ENCODE measurements at places on chromosomes 4 and X.

DNA sequence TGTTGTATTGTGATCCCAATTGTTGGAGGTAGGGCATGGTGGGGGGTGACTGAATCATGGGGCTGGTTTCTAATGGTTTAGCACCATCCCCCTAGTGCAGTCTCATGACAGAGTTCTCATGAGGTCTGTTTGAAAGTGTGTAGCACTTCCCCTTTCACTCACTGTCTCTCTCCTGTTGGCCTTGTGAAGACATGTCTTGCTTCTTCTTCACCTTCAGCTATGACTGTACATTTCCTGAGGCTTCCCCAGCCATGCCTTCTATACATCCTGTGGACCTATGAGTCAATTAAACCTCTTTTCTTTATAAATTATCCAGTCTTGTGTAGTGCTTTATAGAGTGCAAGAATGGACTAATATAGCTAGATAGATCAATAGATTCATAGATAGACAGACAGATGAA is 230.0 kb downstream of the MAGEE1 start:
- no peak for DNase-seq

- no peak for DNase-seq
These were observed 6.9 kb upstream of the ANXA3 start for GRCh38 chr4:78544678-78545077.

GRCh38 chr4:147110473-147111367 is 165.1 kb upstream of the TTC29 start:
- no peak for DNase-seq

DNA sequence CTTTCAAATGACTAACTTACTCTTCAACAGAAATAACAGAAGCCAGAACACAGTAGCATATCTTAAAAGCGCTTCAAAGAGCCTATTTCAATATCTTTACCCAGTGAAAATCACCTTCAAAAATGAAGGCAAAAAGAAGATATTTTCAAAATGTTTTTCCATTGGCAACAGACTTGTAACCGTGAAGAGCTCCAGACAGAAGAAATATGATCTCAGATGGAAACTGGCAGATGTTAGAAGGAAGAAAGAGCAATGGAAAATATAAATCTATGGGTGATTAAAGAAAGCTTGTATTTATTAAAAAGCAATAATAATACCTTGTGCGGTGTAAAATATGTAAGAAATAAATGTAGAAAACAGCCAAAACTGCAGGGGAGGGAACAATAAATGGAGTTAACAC is 35.7 kb downstream of the PRKG2 start:
- DNase-seq: no peak

GRCh38 chr4:94325835-94326234 is 16.8 kb downstream of the HPGDS start:
- no peak for DNase-seq

DNA sequence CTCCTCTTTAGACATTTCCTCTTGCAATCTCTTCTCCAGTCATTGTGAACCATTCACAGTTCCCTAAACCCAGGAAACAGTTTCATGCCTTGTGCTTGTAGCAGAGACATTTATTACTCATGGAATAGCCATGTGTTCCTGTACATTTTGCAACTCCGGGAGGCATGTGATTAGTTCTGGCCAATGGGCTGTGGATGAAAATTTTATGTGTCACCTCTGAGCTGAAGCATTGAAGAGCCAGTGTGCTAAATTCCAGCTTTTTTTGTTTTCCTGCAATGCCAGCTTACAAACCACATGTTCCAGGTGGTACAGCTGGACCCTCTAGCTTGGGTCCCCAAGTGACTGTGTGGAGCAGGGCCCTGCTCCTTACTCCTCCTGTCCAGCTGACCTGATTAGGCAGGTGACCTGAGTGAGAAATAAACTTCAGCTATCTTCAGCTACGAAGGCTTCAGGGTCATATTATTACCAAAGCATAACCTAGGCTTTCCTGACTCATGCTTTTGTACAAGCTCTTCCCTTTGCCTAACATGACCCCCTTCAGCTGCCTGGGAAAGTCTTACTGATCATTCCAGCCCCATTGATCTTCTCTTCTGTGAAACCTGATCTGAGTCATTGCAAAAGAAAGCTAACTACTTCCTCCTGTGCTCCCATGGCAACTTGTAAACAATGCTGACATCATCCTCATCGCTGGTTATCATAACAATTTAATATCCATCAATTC is 200.4 kb downstream of the PTTG2 start:
- peak; percentile 68 for DNase-seq

- DNase-seq: no peak
These were observed 16.5 kb downstream of the RNF212 start for GRCh38 chr4:1096841-1097240.

- no peak for DNase-seq
These were observed at the start of gene SHROOM2 for GRCh38 chrX:9785944-9786797. SHROOM2 (plus strand) TSS chrX:9786429; CDS start chrX:9786546, 117 bp downstream.

DNA sequence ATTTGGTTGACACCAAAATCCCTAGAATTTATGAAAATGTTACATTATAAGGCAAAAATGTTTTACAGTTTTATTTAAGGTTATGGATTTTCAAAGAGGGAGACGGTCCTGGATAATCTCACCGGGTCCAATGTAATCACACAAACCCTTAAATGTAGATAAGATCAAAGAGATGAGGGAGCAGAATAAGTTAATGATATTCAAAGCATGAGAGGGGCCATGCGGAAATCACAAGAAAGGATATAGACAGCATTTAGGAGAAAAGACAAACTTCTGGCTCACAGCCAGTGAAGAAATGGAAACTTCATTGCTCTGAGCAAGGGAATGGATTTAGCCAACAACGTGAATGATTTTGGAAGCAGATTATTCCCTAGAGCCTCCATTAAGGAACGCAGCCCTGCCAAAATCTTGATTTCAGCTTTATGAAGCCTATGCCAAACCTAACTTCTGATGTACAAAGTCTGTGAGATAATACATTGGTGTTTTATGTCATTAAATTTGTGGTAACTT is 684.4 kb upstream of the GNPDA2 start:
- DNase-seq: no peak

- DNase-seq: no peak
These were observed 124.2 kb upstream of the EOLA2 start for GRCh38 chrX:150062292-150063137.

GRCh38 chrX:22134681-22135080 is 102.6 kb downstream of the PHEX start:
- no peak for DNase-seq

- DNase-seq: no peak
These were observed 4.5 kb upstream of the ETDC start for GRCh38 chrX:135304741-135305140.

GRCh38 chr4:8542776-8543525 is 37.2 kb upstream of the GPR78 start:
- DNase-seq: no peak

DNA sequence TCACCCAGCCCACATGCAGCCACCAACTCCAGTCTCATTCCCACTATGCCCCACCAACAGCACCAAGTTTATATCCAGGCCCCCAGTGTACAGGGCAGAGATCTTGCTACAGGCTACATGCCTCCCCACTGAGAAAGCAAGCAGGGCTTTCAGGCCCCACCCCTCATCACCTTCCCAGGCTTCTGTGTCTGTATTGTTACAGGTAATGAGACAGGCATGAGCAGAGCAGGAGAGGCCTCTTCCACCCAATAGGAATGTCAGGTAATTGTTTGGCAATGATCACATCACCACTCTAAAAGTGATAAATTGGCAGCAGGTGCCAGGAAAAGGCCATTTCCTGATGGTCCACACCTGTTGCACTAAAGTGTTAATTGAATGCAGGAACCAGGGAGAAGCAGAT is 102.5 kb downstream of the ZNF518B start:
- DNase-seq: no peak

GRCh38 chr4:84733343-84734033 is 150.6 kb downstream of the CDS1 start:
- no peak for DNase-seq

DNA sequence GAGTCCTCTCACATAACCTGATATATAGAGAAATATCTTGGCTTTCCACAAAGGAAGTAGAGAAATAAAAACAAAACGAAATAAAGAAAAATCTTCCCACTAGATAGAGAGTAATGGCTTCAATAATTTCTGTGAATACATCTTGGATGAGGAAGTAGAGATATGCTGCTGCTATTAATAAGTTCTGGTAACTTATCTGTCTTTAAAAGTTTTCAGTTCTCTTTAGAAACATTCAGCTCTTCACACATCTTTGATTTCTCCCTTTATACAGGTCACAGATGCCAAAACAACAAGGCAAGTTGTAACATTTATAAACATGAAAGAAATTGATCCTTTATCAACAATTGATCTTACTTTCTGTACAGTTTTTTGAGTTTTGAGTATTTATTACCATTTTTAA is 615.8 kb downstream of the TRAM1L1 start:
- no peak for DNase-seq

- DNase-seq: peak; percentile 19
These were observed 116.3 kb upstream of the NALF2 start for GRCh38 chrX:69387567-69388487.

GRCh38 chrX:22247169-22247568 is 25.5 kb upstream of the CBLL2 start:
- DNase-seq: no peak

DNA sequence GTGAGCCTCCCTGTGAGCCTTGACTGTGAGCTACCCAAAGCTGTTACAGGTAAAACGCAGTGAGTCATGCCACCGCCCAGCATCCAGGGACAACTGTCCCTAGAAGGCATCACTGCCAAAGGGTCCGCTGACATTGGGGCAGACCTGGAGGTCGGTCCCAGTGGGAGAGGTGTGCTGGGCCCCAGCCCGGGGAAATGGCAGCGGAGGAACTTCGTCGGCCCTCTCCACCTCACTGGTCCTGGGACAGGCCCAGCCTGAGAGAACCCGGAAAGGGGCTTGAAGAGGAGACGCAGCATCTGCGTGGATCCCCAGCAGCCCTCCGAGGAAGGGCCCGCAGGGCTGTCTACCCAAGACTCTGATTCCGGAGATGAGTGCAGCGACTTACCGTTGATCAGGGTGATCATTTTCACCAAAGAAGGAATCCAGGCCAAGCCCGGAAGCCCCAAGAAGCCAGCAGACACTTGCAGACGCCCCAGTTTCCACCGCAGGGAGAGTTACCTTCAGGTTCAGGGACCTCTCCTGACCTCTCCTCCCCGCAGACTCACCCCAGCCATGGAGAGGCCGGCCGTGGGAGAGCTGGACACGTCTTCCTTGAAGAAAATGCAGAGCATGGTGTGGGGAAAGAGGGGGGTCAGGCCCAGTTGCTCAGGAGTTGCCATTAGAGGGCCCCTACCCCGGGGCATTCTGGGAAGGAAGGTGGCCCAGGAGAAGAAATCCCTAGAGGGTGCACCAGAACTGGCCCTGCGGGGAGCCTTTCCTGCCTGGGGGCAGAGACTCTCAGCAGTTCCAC is 51.2 kb downstream of the CXorf49B start:
- no peak for DNase-seq

DNA sequence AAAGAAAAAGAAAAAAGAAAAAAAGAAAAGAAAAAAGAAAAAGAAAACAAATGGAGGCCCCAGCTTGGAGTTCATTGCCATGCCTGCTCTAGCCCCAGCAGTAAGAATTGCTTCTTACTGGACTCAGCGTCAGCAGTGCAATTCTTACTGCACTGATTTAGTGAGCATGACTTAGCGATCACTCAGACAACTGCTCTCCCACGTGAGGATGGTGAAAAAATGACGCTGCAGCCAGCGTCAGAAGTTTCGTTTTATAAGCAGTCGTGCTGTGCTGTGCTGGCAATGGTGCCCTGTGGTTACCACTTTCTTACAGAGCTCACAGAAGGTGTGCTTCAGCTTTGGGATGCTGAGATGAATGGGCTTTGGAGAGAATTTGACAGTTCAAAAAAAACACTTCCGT is 68.3 kb upstream of the DDX3X start:
- peak; percentile 58 for DNase-seq

DNA sequence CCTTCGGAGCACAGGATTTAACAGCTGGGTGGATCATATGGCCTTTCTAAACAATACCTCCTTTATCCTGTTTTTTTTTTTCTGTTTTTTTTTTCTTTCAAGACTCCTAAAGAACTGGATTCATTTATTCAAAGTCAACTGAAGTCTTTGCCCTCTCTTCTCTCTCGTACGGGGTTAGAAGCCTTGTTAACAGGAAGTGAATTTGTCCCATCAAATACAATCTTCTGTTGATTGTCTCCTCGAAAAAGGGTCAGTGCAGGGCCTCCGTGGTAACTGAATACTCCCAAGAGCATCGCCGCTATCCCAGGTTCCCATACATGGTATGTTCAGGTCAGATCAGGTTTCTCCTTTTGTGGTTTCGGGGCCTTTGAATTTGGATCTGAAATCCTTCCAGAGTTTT is 1.8 kb upstream of the TMEM128 start:
- DNase-seq: no peak

GRCh38 chr4:5711479-5712184 is 631 bp downstream of the EVC start:
- DNase-seq: no peak

- no peak for DNase-seq
These were observed 33.8 kb downstream of the CXCL1 start for GRCh38 chr4:73902817-73903547.

DNA sequence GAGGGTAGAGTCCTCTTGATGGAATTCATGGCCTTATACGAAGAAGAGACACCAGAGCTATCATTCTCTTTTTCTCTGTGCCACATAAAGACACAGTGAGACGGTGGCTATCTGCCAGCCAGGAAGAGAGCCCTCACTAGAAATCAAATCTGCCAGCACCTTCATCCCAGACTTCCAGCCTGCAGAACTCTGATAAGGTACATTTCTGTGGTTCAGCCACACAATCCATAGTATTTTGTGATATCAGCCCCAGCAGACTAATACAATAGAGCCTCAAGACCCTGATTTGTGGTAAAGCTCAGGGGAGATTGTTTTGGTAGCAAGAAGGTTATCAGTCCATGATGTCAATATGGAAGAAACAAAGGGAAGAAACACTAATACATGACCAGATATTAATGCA is 1213.2 kb downstream of the NLGN4X start:
- no peak for DNase-seq

- no peak for DNase-seq
These were observed 14.5 kb downstream of the CLCN4 start for GRCh38 chrX:10171249-10171648.

DNA sequence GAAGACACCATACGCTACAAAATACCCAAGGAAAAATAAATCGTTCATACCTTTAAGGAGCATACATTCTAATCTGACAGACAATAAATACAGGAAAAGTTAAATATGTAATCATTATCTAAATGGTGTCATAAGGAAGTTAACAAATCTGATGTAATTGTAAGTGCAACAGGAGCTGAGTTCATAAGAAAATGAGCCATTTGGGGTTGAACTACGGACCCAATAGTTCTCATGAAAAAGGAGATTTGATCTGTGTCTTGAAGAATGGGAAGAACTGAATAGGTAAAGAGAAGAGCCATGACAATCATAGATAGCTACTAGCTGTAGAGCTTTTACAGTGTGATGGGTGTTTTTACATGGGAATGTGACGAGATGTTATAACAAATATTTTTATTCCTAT is 175.6 kb downstream of the ANKRD50 start:
- DNase-seq: no peak

- no peak for DNase-seq
These were observed 91.0 kb upstream of the SH3RF1 start for GRCh38 chr4:169361756-169362155.

- no peak for DNase-seq
These were observed 78.1 kb upstream of the ADGRA3 start for GRCh38 chr4:22593933-22594332.

GRCh38 chrX:10017872-10018271 is 50.7 kb downstream of the CLDN34 start:
- DNase-seq: no peak

All from stimulated activated CD4-positive, alpha-beta T cell treated with anti-CD3 and anti-CD28 coated beads, Interleukin-4, amount 100 ng/mL, for 24 hours (primary cell).